ENCODE measurements at places on chromosomes 3 and 15.

DNA sequence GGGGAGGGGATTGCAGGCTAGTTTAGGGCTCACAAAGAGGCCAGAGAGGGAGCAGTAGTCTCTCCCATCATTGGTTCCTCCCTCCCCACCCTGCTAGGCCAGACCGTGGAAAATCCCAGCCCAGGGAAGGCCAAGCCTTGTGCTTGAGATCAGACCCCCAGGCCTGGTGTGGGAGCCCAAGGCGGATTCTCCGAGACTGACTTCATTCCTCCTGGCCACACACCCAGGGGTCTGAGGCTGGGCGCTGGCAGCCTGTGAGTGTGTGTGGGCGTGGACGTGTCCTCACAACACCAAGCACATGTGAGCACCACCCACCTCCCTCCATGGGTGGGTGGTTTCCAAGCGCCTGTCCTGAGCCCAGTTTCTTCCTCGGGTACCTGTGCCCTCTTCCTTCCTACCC is 4.1 kb downstream of the LOXL1 start:
- no peak for DNase-seq

GRCh38 chr15:68512052-68512451 is 66.7 kb upstream of the CORO2B start:
- DNase-seq = no peak

GRCh38 chr3:23421811-23422516 is 218.8 kb downstream of the UBE2E2 start:
- no peak for DNase-seq

- no peak for DNase-seq
Observed at GRCh38 chr15:33142708-33143107, 51.8 kb downstream of the FMN1 start.

DNA sequence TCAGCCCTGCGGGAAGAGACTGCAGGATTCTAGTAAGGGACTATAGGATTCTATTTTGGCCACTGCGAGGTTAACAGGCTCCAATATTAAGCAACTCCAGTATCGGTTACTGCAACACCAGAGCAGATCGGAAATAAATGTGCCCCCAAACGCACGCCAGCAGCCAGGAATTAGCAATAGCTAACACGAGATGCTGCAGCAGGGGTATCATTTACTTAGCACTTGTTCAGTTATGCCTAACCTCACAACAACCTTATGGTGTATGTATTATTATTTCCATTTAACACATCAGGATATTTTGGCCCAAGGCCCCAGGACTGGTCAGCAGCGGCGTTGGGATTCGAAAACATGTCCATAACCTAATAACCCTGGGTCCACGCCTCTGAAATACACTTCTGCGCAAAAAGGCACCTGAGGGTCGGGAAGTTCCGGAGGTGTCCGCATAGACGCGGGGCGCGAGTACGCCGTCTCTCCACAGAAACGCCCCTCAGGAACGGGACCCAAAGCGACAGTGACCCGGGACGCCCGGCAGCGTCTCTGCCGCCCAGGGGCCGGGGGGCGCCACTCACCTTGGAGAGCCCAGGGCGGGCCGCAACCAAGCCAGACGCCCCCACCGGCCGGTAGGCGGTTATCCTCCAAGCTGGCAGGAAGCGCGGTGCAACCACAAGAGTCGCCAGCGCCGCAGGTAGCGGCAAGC is 681 bp downstream of the PIK3CB start:
- DNase-seq = peak; percentile 10

DNA sequence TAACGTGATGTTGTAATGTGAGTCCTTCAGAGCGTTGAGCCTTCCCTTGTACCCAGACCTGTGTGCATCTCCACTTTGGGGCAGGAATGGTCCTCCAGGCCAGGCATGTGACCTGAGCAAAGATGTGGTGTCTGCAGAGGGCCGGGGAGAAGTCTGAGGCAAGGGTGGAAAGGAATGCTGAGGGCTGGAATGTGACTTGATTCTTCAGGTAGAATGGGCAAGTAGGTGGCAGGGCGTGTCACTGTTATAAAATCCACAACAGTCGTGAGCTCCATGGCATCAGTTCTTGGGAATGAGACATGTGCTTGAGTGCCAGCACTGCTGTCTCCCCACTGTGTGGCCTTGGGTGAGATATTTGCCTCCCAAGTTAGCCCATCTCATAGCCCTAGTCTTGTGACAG is 24.0 kb upstream of the BSN start:
- DNase-seq = no peak

DNA sequence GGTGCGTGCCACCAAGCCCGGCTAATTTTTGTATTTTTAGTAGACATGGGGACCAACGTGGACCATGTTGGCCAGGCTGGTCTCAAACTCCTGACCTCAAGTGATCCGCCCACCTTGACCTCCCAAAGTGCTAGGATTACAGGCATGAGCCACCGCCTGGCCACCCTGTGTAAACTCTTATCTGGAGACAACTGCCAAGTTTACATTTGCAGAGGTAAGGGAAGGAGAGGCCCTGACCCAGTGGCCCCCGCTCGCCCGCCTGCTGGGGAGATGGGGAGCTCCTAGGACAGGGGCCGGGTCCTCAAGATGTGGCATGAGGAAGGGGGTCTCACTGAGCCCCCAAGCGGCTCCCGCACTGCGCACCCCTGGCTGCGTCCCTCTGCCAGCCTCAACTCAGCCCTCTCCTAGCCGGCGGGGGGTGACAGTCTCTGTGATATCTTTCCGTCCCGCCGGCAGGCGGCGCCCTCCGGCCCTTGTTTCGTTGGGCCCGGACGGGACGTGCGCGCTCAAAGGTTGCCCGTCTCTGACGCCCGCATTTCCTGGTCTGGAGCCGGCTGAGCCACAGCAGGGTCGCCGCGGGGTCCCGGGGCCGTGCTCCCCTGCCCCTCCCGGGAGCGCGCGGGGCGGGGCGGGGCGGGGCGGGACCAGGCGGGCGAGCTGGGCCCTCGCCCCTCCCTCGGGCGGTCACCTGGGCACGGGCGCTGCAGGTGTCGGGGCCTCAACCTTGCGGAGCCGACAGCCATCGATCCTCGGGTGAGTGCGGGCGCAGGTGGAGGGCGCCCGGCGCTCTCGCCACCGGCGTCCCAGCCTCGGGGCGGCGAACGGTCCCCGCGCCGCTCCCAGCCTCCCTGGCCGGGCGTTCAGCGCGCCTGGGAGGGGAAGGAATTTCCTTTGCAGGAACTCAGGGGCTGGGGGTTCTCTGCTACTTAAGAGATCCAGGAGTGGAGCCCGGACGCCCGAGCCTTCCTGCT is at the start of gene GPR160:
Gene GPR160 (plus strand): TSS at position 533 of the 971 bp plus-strand sequence. CDS start 45,978 bp downstream, outside the sequence.
- DNase-seq = peak; percentile 93

DNA sequence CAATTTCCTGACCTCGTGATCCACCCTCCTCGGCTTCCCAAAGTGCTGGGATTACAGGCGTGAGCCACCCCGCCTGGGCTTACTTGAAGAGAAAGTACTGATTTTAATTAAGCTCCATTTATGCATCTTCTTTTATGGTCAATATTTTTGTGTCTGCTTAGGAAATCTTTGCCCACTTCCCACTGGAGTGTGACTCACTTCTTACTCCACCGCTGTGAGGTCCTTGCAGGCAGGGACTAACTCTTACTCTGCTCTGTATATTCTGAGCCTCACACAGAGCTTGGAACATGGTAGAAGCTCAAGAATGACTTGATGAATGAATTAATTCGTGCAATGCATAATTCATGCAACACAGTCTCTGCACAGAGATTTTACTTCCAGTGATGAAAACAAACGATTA is 2.9 kb upstream of the TM4SF19 start:
- no peak for DNase-seq

DNA sequence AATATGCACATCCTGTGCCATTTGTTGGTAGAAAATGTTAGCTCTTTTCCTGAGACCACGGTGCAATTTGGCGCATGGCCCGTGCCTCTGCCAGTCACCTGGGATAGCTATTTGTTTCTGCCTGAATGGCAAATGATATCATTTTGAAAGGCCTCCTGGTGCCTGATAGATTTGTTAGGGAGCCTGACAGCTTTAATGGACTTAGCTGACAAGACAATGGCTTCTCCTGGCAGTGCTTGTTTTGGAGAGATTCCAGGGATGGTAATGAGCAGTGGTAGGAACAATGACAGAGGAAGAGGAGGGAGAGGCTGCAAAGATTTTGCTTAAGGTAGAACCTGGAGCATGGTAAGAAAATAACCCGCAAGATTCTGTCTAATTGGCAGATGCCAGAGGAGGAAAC is 268.5 kb downstream of the CLSTN2 start:
- DNase-seq = no peak

GRCh38 chr3:73273341-73273740 is 211.9 kb downstream of the EBLN2 start:
- no peak for DNase-seq

DNA sequence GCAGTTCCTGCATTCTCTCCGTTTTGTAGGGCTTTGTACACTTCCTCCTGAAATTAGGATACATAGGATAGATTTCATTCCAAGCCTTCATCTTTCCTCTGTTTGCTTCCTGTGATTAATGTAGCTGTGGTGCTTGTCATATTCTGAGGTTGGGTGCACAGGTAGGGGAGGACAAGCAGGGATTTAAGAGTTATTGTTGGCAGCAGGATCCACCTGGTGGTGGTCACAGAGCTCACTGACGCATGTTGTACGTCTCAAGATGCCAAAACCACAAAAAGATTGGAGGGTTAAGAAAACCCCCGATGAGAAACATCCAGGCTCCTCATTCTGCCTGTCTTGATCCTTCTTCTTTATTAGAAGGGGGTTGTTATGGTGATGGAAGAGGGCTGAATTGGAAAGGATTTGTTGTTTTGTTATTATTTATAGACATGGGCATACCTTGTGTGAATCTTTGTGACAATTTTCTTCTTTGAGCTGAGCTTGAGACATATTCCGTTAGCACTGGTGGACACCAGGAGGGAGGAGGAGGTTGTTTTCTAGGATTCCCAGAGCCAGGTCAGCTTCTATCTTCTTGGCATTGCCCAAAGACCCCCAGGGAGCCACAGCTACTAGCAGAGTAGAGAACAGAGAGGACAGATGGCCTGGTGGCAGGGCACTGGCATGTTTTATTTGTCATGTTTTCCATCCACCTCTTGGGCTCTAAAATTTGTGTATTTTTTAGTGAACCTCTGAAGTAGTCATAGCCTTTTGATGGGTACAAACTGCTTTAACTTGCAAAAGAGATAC is 57.7 kb upstream of the LARS2 start:
- no peak for DNase-seq

Measured in activated T-cell treated with anti-CD3 and anti-CD28 coated beads, Interleukin-2, amount 50 U/mL, for 72 hours (primary cell).